CD4-positive, alpha-beta memory T cell (primary cell): ENCODE measurements at places on chromosomes 7 and 10. TPM values are rescaled to one million over a fixed set of nuclear protein-coding genes. Genes with fewer than 3 reads are reported as not detected.

DNA sequence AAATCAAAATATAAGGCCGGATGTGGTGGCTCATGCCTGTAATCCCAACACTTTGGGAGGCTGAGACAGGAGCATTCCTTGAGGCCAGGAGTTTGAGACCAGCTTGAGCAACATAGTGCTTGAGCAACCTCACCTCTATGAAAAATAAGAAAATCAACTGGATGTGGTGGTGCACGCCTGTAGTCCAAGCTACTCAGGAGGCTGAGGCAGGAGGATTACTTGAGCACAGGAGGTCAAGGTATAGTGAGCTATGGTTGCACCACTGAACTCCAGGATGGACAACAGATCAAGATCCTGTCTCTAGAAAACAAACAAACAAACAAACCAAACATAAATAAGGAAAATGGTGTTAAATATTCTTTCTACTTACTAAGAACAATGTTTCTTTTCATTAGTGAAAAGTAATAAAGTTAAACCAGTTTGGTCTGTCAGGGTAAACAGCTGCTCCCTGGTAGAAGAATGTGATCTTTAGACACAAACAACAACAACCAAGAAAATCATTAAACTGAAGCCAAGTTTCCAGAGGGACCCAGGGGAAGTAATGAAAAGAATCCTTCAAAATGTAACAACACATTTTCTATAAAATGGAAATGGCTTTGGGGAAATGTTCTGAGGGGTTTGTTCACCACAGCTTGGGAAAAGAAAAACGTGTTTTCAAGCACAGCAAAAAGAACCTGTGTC lies 17.5 kb upstream of the BAG3 start:
- H3K4me1 ChIP-seq, result no peaks in the 10 kb centered on the region
- H3K36me3 ChIP-seq, result no peaks in the 10 kb centered on the region
- no peaks in the 10 kb centered on the region for H3K27me3 ChIP-seq
- no peak overlapping the region for H3K4me3 ChIP-seq

GRID2IP gene
- total RNA-seq, result 0.81 TPM

DNA sequence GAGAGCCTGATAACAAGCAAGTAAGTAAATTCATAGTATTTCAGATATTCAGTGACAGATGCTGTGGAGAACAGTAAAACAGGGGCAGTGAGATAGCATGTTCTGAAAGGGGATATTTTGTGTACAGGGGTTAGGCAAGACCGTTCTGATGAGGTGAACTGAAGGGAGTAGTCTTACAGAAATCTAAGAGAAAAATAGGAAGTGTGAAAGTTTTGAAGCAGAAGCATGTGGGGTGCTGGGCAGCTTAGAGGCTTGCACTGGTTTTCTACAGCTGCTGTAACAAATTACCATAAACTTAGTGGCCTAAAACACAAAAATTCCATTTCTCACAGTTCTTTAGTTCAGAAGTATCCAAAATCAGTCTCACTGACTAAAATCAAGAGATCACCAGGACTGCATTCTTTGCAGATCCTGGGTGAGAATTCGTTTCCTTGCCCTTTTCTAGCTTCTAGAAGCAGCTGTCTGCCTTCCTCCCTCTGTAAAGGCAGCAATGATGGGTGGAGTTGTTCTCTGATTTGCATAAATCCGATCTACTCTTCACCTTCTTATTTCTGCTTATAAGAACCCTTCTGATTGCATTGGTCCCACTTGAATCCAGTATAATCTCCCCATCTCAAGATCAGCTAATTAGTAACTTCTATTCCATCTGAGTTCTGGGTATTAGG lies 7.5 kb upstream of the KLF14 start:
- no peak for DNase-seq
- H3K4me3 ChIP-seq, result no peak overlapping the region
- peaks cover 63% of the 10 kb centered on the region for H3K27me3 ChIP-seq
- no peaks in the 10 kb centered on the region for H3K4me1 ChIP-seq
- no peak overlapping the region for H3K27ac ChIP-seq
- H3K36me3 ChIP-seq, result no peaks in the 10 kb centered on the region

DNA sequence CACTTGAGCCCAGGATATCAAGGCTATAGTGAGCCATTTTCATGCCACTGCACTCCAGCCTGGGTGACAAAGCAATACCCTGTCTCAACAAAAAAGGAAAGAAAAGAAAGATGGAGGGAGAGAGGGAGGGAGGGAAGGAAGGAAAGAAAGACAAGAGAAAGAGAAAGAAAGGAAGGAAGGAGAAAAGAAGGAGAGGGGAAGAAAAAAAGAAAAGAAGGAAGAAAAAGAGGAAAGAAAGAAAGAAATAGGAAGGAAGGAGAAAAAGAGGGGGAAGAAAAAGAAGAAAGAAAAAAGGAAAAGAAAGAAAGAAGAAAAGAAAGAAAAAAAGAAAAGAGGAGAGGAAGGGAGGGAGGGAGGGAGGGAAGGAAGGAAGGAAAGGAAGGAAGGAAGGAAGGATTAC lies 321.5 kb upstream of the CNTNAP2 start:
- H3K27me3 ChIP-seq, result no peaks in the 10 kb centered on the region
- H3K4me3 ChIP-seq, result no peak overlapping the region
- no peaks in the 10 kb centered on the region for H3K36me3 ChIP-seq
- H3K4me1 ChIP-seq, result no peaks in the 10 kb centered on the region
- H3K27ac ChIP-seq, result no peak overlapping the region
- no peak for DNase-seq

GRCh38 chr7:17552952-17553351 lies 254.5 kb downstream of the AHR start:
- H3K4me1 ChIP-seq, result no peaks in the 10 kb centered on the region
- DNase-seq, result no peak
- no peak overlapping the region for H3K4me3 ChIP-seq
- no peak overlapping the region for H3K27ac ChIP-seq
- no peaks in the 10 kb centered on the region for H3K36me3 ChIP-seq

DNA sequence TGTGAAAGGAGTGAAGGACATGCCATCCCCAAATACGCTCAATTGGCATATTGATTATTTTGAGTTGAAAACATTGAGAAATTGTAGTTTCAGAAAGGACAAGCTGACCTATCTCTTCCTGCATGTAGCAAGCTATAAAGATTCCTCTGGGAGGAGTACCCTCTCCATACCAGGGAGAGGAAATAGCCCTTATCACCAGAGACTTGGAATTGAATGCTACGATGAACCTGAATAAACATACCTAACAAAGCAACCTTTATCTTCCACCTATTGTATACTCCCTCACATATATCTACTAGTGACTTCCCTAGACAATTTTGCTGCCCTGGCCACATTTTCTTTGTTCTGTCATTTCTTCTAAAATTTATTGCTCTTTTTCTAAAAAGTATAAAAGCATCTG lies 150.2 kb upstream of the EEPD1 start:
- H3K4me1 ChIP-seq, result no peaks in the 10 kb centered on the region
- H3K36me3 ChIP-seq, result no peaks in the 10 kb centered on the region
- H3K4me3 ChIP-seq, result no peak overlapping the region
- no peaks in the 10 kb centered on the region for H3K27me3 ChIP-seq
- no peak overlapping the region for H3K27ac ChIP-seq
- no peak for DNase-seq

DNA sequence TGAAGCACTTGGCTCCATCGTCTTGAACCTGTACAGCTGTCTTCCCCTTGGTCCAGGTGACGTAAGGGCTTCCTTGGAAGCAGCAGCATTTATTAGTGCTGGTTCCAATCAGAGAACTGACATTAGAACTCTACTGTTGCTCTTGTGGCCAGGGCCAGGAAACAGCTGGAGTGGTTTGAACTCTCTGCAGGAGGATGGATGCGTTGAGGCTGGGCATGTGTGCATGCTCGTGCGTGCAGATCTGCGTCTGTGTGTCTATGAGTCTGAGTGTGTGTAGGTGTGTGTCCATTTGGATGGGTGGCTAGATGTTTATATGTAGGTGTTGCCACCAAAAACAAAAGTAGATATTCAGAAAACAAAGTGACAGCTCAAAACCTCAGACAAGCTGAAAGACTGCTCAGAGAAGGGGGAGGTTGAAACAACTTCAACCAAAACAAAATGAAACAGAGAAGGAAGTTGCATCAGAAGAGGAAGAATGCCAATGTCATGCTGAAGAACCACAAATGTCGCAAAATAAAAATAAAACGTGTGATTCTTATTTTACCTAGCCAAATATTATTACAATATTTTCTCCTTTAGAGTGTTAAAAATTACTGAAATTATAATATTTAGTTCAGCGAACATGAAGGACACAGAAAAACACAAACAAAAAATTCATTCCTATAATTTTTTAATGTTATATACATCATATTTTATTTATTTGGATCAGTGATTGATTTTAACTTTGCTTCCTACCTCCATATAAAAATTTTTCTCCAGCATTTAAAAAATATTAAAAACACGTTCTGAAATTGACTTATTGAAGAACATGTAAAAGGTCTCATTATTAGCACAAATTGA lies 96.1 kb upstream of the MKLN1 start:
- DNase-seq, result peak; percentile 80
- peak overlapping the region; percentile 60 for H3K27ac ChIP-seq
- peak overlapping the region; percentile 31 for H3K4me3 ChIP-seq
- H3K27me3 ChIP-seq, result no peaks in the 10 kb centered on the region
- H3K36me3 ChIP-seq, result no peaks in the 10 kb centered on the region
- peaks cover 41% of the 10 kb centered on the region for H3K4me1 ChIP-seq

DNA sequence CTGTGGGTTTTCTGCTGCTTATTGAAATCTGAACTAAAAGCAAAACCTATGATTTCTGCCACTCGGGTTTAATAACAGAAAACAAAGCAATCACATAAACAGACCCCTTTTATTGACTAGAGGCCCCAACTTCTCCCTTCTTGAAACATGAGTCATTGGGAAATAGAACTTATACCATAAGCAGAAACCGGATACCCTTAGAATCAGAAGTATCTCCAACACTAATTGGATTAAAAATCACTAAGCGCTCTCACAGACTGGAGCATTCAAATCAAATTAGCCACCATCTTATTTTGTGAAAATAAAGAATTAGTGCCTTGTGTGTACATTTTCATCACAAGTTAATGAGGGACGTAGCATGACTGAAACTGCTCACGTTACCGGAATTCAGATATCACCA lies 206.9 kb downstream of the WDR11 start:
- no peaks in the 10 kb centered on the region for H3K27me3 ChIP-seq
- no peak overlapping the region for H3K4me3 ChIP-seq
- H3K27ac ChIP-seq, result no peak overlapping the region
- no peaks in the 10 kb centered on the region for H3K4me1 ChIP-seq
